ENCODE measurements at places on chromosomes 13 and 19.

- H3K27ac ChIP-seq = no peak overlapping the region
- no peak overlapping the region for H3K4me3 ChIP-seq
- H3K4me1 ChIP-seq = 0 out of 2 replicates have a peak, but pooled peaks cover 4% of the 10 kb centered on the region
- no peaks in the 10 kb centered on the region for H3K27me3 ChIP-seq
Measured at GRCh38 chr13:44815623-44816022, 173.6 kb downstream of the NUFIP1 start.

- peaks cover 50% of the 10 kb centered on the region for H3K36me3 ChIP-seq
- H3K27ac ChIP-seq = no peak overlapping the region
- H3K4me3 ChIP-seq = no peak overlapping the region
Measured at GRCh38 chr19:1618157-1619093, 13.2 kb upstream of the UQCR11 start.

GRCh38 chr13:33665626-33666175, 152.2 kb upstream of the RFC3 start:
- no peaks in the 10 kb centered on the region for H3K27me3 ChIP-seq
- no peaks in the 10 kb centered on the region for H3K4me1 ChIP-seq
- no peak overlapping the region for H3K4me3 ChIP-seq
- H3K27ac ChIP-seq = no peak overlapping the region

DNA sequence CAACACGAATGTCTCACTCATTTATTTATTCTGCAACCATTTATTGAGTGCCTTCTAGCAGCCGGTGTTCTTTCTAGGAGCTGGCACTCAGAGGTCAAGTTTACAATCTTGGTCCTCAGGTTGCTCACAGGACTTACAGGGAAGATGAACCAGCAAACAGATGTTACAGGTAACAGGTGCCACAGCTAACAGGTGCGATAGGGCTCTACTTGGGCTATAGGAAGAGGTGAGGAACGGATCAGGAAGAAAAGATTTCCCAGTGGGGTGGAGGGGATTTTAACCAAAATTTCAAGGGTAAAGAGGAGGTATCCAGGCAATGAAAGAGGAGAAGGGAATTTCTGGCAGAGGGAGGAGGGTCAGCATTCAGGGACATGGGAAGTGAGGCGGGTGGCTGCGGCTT, 87.3 kb upstream of the FARP1 start:
- no peak overlapping the region for H3K4me3 ChIP-seq
- no peaks in the 10 kb centered on the region for H3K36me3 ChIP-seq
- H3K27ac ChIP-seq = no peak overlapping the region
- H3K27me3 ChIP-seq = no peaks in the 10 kb centered on the region
- DNase-seq = no peak
- H3K4me1 ChIP-seq = peaks cover 7% of the 10 kb centered on the region

GRCh38 chr13:49540552-49540951, 44.8 kb downstream of the PHF11 start:
- no peaks in the 10 kb centered on the region for H3K4me1 ChIP-seq
- peaks cover 25% of the 10 kb centered on the region for H3K36me3 ChIP-seq
- no peak for DNase-seq
- H3K27ac ChIP-seq = no peak overlapping the region
- H3K27me3 ChIP-seq = no peaks in the 10 kb centered on the region
- no peak overlapping the region for H3K4me3 ChIP-seq

DNA sequence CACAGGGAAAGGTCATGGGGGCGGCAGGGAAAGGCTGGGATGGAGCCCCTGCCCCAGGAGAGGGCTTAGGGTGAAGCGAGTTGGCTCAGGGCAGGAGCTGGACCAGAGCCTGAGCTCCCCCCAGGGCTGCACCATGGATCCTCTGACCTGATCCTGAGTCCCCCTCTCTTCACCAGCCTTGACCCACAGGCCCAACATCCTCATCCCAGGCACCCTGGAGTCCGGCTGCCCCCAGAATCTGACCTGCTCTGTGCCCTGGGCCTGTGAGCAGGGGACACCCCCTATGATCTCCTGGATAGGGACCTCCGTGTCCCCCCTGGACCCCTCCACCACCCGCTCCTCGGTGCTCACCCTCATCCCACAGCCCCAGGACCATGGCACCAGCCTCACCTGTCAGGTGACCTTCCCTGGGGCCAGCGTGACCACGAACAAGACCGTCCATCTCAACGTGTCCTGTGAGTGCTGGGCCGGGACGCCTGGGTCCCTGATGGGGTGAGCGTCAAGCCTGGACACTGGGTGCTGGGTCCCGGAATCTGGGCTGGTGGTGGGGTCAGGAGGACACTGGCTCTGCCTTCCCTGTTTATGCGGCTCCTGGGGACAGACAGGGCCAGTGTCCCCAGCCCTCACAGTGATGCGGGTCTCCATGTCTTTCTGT, 842 bp downstream of the SIGLEC9 start:
- no peak overlapping the region for H3K27ac ChIP-seq
- H3K4me1 ChIP-seq = 0 out of 2 replicates have a peak, but pooled peaks cover 3% of the 10 kb centered on the region
- DNase-seq = no peak

DNA sequence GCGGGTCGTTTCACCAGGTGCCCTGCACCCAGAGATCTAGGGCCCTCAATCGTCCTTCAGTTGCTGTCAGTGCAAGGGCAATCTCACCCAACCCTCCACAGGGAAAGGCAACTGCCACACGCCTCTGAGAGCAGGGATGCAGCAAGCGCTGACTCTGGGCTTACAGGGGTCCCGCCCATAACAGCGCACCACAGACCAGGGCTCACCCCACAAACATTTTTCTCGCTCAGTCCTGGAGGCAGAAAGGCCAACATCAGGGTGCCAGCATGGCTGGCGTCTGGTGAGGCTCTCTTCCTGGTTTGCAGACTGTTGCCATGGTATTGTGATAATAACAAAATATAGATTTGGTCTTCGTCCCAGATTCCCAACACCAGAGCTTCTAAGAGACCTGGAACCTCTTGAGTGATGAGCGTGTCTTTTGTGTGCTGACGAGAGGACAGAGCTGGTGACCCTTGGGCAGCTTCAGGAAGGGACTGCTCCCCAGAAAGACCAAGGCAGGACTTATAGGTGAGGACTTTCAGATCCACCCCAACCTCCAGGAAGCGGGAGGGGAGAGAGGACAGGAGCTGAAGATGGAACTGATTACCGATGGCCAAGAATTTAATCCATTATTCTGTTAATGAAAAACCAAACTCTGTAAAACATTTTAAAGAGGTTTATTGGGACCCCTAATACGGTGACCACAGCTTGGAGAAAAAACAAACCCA, 51.3 kb downstream of the C13orf46 start:
- no peak overlapping the region for H3K4me3 ChIP-seq
- H3K4me1 ChIP-seq = no peaks in the 10 kb centered on the region
- H3K27me3 ChIP-seq = no peaks in the 10 kb centered on the region
- H3K27ac ChIP-seq = no peak overlapping the region

DNA sequence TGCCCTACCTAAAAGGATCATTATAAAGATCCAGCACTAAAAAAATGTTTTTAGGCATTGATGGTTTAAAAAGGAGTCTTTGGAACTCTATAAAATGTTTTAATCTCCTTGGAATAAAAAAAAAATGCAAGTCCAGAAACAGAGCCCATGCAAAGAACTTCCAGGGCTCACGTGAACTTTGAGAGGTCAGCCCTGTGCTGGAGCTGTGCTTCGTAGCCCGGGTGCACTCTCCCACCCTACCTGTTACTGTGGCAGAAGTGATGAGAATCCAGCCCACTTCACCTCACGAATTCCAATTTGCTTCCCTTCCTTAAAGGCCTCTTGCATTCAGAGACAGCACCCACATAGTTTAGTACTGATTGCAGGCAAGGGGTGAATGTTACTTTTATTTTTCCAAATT, 267.7 kb downstream of the SHISA2 start:
- H3K27ac ChIP-seq = no peak overlapping the region
- H3K36me3 ChIP-seq = no peaks in the 10 kb centered on the region
- H3K4me3 ChIP-seq = no peak overlapping the region
- H3K27me3 ChIP-seq = no peaks in the 10 kb centered on the region

DNA sequence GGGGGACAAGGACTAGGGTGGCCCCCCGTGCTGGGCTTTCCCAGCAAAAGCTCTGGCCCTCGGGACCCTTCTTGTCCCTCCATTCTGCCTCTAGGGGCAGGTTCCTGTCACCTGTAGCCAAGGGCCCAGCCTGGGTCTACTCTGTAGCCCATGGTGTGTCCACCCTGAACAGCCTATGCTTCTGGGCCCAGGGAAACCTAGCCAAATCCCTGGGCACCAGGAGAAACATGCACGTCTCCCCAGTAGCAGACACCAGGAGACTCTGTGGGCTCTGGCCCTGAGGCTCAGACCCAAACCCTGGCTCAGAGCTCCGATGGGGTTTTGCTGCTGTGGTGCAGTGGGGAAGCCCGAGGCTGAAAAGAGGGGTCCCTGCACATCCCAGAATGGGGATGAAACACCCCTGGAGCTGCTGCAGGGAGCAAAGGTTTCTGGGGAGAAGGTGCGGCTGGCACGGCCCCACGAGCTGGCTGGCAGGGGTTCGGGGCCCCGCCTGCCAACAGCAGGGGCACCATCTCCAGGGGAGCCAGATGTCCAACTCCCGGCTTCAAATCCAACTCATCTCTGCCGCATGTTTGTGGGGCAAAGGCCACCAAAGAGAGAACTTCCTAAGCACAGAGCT, 18.2 kb downstream of the CEBPG start:
- H3K27me3 ChIP-seq = no peaks in the 10 kb centered on the region
- H3K27ac ChIP-seq = no peak overlapping the region
- no peak overlapping the region for H3K4me3 ChIP-seq

GRCh38 chr19:33697766-33698165, 76.0 kb downstream of the CHST8 start:
- H3K4me1 ChIP-seq = no peaks in the 10 kb centered on the region
- no peak overlapping the region for H3K27ac ChIP-seq
- no peaks in the 10 kb centered on the region for H3K27me3 ChIP-seq
- H3K4me3 ChIP-seq = no peak overlapping the region
- H3K36me3 ChIP-seq = no peaks in the 10 kb centered on the region

GRCh38 chr19:708154-709143, at the start of gene PALM:
Gene PALM (plus strand): TSS chr19:708935. CDS start chr19:709147, 212 bp downstream.
- H3K27me3 ChIP-seq = peaks cover 14% of the 10 kb centered on the region
- DNase-seq = peak; percentile 40
- H3K4me1 ChIP-seq = no peaks in the 10 kb centered on the region
- no peaks in the 10 kb centered on the region for H3K36me3 ChIP-seq
- peak within 1 kb of the TSS; percentile 55 for H3K4me3 ChIP-seq

DNA sequence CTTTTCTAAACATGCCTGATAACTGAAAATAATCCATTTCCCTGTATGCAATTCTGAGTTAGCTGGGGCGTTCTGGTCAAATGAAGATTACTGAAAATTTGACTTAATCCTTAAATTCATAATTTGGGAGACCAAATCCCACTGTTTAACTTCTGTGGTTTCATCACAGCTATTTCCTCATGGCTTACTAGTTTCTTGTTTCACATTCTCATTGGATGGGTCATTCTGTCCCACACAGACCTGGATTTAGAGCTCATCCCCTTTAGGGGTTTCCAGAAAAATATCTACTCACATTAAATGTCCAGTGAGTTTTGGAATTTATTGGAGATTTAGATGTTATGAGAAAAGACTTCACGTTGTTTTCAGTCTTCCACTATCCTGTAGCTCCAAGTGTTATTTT, 709.3 kb upstream of the KLHL1 start:
- peak; percentile 80 for DNase-seq
- H3K4me3 ChIP-seq = no peak overlapping the region
- H3K4me1 ChIP-seq = peaks cover 21% of the 10 kb centered on the region
- H3K36me3 ChIP-seq = no peaks in the 10 kb centered on the region
- no peaks in the 10 kb centered on the region for H3K27me3 ChIP-seq
- peak overlapping the region; percentile 20 for H3K27ac ChIP-seq

DNA sequence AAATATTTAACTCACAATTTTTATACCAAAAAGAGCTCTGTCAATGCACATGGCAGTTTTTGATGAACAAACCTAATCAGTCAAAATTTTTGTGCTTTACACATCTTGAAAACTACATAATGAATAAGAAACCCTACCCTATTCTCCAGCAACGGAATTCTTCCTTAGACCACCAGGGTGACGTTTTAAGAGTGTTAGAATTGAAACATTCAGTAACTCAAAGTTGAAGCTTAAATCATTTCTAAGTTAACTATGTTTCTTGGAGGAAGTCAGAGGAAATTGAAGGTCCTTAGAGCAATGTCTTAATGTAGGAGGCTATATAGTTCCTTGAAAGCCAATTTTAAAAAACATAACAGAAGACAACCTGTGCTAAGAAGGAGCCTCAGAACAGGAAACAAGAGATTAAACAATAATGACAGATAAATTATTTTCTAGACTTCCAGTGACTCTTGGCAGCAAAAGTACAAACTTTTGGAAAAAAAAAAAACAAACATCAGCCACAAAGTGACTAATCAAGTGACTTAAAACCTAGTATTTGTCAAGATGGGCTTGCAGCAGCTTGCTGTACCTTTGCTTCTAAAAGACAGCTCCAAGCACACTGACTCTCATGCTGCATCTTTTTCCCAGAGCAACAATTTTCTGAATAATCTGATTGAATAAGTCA, 6.2 kb downstream of the SPRY2 start:
- DNase-seq = peak; percentile 22
- H3K27ac ChIP-seq = peak overlapping the region; percentile 99

DNA sequence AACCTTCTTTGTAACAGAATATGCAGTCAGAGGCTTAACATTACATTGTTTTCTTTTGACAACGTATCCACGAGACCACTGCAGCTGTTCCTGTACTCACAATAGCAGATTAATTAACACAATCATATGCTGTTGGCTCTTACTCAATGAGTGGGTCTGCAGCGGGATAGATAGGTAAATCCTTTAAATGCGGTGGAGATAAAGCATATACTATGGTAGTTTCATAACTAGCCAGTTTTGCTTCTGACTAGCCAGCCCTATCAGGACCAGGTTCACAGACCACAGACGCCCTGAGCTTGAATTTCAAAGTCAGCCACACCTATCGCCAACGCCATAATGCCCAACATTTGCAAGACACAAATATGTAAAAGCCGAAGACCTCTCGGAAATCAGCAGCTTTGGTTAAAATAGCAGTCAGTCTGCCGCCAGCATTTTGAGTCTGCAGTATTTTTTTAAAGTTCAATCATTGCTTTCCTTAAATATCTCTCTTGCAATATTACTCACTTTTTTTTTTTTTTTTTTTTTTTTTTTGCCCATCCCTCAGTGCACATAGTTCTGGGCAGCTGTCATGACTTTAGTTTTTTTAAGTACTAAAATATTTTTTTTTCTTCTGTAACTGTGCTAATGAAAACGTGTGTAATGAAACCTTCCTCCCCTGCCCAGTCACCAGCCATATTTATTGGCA, 120.5 kb downstream of the ZNF536 start:
- no peaks in the 10 kb centered on the region for H3K27me3 ChIP-seq
- DNase-seq = peak; percentile 52
- no peaks in the 10 kb centered on the region for H3K36me3 ChIP-seq
- H3K4me3 ChIP-seq = peak overlapping the region; percentile 35
- H3K4me1 ChIP-seq = peaks cover 14% of the 10 kb centered on the region
- H3K27ac ChIP-seq = peak overlapping the region; percentile 65

DNA sequence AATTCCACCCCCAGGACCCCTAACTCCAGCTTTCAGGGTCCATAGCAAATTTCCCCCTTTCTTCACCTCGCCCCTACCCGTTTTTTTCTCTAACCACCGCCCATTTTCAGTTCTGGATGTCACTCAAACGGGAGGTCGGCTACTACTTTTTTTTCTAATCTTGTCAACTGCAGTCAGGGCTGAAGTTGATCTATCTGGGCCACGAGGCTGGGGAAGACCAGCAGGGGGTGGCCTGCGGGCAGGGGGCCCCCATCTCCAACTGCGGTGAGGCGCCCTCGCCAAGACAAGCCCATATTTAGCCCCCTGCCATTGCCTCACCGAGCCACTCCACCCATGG, 748 bp downstream of the LHFPL6 start:
- peak overlapping the region; percentile 95 for H3K4me3 ChIP-seq
- peak overlapping the region; percentile 93 for H3K27ac ChIP-seq
- H3K4me1 ChIP-seq = peaks cover 36% of the 10 kb centered on the region
- H3K27me3 ChIP-seq = no peaks in the 10 kb centered on the region

- peaks cover 3% of the 10 kb centered on the region for H3K4me1 ChIP-seq
- no peak overlapping the region for H3K4me3 ChIP-seq
- H3K27me3 ChIP-seq = no peaks in the 10 kb centered on the region
- DNase-seq = no peak
- H3K36me3 ChIP-seq = no peaks in the 10 kb centered on the region
- H3K27ac ChIP-seq = no peak overlapping the region
Measured at GRCh38 chr13:92974905-92975429, 251.6 kb upstream of the GPC6 start.
